NB4 (cell line): ENCODE measurements at places on chromosomes 7 and 10.

DNA sequence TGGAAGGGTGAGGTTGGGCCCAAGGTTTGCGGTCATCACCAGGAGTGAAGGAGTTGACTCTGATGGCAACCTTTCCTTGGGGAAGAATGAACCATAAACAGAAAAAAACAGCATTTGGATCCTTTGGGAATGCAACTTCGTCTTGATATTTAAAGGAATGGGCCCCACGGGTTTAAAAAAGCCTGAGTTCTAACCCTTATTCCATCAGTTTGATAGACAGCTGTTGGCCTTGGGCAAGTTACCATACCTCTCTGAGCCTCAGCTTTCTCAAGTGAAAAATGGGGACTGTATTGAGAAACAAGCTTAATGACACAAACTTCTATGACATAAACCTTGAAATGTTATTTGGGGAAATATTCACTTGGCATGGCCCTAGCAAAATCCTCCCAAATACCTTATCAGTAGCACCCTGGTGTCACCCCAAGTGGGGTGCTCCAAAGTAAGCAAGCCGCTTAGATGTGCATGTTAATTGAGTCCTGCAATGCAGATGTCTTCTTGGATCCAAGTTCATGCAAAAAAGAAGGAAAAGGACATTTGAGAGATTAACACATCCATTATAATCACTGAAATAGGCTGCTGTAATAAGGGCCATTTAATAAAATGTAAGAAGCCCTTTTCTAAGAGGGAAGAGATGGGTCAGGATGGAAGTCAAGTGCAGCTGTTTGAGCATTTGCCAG lies 13.8 kb downstream of the MXI1 start:
- DNase-seq, result no peak

DNA sequence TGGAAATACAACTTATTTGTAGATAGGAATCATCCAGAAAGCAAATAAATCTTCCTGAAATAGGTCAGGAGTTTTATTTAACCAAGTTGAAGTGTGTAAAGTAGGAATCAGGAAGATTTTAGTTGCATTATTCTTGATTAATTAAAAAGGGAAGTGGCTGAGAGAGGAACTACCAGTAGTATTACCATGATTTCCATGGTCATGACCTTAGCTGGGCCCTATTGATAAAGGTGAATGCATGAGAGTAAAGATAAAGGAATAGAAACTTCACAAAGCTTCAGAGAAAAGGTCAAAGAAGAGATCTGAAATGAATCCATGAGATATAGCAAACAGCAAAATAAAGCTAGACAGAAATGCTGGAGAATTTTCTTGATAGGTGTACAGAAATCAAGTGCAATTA lies 46.2 kb upstream of the DLX6 start:
- no peak for DNase-seq

GRCh38 chr7:1100834-1101562 lies 13.1 kb downstream of the GPER1 start:
- DNase-seq, result no peak

- DNase-seq, result no peak
Measured at GRCh38 chr10:82827901-82828300, 952.9 kb downstream of the NRG3 start.

GRCh38 chr7:116150588-116150987 lies 59.8 kb upstream of the TES start:
- no peak for DNase-seq
